Amniotic stem cell (primary cell): ENCODE measurements at places on chromosomes 2 and 18.

DNA sequence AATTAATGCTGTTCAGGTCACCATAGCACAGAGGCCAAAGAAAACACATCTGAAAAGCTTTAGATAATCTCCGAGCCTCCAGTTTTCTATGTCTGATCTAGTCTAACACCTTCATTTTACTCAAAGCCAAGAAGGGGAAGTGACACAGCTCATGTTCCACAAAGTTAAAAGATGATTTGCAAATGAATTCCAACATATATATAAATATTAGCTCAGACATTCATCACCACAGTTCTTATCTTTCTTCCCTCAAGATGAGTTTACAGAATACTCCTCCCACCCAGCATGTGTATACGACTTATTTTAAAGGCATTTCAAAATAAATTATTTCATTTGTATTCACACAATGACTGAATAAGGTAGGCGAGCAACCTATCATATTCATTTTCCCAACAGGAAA is 82.4 kb downstream of the AAK1 start:
- no peak for DNase-seq

DNA sequence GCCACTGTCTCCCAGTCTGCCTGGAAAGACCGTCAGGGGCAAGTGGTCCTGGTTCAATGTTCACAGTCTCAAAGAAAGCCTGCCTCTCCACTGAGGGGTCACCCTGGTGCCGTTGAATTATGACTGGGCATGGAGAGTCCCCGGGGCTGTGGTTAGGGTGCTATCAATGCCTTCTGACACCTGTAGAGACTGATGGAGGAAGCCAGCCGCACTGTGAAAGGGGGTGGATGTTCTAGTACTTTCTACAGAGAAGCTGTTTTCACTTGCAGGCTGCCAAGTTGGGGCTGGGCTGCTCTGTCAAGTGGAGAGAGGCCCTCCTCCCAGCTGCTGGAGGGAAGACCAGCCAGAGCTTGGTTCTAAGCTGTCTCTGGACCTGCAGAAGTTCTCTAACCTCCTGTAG is 80.5 kb downstream of the BCL2L11 start:
- DNase-seq = no peak

DNA sequence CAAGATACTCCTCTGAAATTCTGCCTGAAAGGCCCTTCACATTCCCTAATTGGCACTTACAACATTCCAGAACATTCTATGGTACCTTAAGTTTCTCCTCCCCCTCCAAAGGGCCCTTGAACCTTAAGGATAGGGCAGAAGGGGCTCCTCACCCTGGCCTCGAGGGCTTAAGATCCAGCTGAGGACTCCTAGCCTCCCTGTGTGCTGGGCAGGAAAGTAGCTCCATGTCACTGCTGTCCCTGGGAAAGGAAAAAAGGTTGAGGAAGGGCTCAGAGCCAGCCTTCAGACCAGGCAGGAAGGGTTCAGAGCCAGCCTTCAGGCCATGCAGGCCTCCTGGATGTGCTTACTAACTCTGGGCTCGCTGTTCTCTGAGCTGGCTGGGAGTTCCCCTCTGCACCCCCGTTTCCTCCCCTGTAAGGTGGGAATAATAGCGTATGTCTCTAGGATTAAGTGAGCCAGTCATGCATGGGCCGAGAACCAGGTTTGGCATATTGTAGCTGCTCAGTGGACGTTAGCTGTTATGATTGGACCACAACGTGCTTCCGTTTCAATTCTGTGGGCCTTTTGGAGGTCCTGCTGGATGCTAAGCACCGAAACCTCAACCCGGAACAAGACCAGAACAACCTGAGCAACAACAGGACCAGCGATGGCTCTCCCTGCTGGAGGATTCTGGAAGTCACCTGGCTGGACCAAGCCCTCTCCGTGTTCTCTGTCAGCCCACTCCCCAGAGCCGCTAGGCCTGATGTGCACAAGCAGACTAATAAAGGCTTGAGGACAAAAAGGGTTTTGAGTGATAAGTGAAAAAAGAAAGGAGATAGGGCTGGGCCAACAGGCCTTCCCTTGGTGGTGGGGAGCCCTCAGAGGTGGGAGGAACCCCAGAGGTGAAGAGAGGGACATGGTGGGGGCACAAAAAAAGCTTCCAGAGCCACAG is 1.0 kb upstream of the B3GNT7 start:
- no peak for DNase-seq

DNA sequence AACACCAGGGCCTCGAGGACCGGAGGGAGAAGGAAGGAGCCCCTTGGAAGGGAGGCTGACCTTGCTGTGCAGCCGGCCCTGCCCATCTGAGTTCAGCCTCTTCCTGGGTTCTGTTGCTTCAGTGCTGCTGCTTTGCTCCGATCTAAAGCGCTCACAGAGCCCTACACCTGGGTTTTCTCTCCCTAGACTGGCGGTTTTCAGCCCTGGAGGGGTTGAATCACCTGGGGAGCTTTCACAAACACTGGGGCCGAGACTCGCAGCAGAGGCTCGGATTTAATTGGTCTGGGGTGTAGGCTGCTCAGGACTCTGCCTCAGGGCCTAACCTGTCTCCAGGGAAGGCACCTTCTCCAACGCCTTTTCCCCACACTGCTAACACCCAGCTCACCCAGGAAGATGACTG is 40.9 kb upstream of the SMAD7 start:
- DNase-seq = no peak

DNA sequence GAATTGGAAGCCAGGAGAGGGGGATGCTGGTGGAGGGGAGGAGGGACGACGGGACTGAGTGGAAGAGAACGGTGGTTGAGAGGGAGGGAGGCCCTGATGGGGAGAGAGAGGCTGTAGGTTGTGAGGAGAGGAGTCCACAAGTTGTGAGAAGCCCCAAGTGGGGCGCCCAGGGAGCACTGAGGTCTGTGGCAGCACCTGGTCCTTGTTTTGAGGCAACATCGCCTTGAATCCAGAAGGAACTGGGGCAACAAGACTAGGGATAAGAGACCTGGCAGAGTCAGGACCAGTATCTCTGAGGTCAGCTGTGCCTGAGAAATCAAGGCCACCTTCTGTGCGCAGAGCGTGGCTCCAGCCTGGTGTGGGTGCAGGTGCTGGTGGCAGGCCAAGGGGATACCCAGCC is 1.1 kb downstream of the PRR30 start:
- DNase-seq = no peak

DNA sequence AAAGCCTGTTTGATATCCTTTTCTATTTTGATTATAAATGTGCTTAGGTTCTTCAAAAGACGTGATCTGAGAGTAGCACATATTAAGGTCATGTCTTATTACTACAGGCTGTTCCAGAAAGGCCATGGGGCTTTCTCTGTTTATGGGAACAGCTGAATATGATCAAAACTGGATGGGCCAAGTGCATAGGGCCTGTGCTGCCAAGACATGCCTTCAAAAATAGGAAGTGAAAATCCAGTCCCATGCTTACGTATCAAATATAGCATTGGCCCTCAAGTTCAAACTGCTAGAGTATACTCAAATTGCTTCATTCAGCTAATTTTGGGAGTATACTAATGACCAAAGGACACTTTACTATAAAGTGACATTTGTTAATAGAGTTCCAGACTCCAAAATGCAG is 24.1 kb downstream of the SLC25A52 start:
- DNase-seq = no peak
